ENCODE measurements at places on chromosomes 7 and 10. TPM values are rescaled to one million over a fixed set of nuclear protein-coding genes. Genes with fewer than 3 reads are reported as not detected.

- DNase-seq: no peak
Measured at GRCh38 chr7:3068530-3068929, 24.9 kb upstream of the CARD11 start.

DNA sequence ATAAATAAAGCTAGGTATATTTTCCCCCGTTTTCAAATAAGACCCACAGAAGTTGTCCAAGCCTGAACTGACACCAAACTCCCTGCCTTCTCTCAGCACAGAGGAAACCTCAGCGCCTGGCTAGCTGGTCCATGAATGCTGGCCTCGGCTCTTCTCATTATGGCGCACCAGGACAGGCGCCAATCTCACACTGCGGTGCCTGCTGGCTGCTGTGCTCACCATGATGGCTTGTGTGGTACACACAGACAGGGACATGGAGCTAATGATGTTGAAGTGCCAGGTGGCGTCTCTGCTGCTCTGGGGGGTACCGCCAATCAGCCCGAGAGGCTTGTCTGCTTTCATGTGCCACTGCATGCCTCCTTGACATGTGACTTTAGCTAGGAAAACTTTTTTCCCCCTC is 43.2 kb upstream of the USP6NL start:
- no peak for DNase-seq

DNA sequence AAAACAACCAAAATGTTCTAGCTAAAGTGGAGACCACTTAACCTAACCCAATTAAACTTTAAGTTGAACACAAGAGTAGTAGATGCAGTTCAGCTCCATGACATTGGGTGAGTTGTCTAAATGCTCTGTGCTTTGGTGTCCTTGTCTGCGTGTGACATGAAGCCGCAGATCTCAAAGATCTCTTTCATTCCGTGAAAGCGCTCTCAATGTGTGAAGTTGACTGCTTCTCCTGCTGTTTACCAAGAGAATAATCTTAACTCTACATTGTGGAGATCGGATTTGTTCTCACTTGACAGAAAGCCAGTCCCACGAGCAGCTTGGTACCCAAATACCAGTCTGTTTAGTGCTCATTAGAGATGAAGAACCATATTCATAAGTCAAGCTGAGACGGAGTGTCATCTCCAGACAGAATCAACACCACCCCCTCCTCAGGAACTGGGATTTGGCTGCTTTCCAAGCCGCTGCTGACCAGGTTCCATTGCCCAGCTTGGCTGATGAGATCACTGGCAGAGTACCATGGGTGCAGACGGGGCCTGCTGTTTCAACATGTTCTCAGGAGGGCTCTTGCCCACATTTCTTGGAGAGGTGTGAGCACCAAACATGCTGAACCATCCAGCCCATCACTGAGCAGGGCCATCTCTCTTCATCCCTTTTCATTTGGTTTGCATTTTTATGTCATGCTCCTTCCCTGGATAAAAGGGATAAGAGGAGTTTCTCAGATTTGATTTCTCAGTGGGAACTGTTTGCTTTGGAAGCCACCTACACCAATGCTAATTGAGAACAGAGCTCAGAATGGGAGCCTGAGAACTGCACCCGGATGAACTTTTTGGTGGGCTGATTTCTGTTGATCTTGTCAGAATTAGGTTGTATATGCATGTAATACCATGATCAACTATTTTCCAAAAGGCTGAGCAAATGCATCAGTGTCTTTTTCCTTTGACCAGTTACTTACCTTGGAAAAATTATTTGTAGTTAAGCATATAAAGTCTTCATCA is 95.8 kb upstream of the AGBL3 start:
- no peak for DNase-seq

DNA sequence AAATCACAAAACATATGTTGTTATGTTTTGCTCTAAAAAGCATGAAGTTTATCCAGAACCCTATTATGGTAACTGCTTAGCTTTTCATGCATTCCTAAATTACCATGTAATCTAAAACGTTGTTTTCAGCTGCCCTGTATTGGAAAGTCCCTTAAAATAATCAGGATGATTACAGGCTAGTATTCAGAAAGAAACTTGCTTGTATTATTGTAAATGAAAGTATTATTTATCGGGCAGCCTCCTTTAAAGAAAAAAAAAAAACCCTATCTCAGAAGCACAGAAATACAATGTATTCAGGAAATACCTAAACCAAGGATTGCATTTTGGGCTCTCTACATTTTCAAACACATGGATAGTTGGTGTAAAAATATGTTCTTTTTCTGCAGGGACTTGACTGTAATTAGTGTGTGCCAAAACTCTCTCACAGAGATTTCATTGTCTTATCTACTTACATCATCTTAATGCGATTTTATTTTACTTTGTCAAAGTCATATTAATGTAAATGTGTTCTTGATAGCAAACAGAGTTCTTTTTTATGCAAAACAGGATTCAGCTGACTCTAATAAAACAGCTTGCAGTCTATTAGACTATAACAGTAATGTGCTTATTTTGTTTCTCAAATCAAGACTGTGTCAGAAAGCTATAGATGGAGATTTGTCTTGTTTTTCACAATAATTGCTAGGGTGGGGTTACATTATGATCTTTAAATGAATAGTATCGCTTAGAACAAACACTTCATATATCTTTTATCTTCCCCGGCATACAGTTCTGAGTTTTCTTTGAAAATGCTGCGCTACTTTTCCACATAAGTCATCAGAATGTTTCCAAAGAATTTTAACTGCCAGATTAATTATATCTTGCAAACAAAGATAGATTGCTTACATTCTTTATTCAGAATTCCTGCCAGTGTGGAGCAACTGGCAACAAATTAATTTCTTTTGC is 65.3 kb upstream of the ARID5B start:
- DNase-seq: no peak

DNA sequence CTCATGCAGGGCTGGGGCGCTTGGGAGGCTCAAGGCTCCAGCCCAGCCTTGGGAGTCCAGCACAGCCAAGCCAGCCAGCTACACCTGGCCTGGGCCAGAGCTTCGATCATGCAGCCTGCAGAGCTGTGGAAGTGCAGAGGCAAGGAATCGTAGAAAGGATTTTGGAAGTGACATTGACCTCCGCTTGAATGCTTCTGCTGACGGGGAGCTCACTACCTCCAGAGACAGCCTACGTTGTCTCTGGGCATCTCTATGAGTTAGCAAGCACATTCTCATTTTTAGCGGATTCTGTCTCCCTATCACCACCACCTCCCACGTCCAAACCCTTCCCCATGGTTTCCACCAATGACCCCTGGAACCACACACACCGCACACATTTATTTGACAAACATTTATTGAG is 88.5 kb downstream of the MICALL2 start:
- no peak for DNase-seq

DNA sequence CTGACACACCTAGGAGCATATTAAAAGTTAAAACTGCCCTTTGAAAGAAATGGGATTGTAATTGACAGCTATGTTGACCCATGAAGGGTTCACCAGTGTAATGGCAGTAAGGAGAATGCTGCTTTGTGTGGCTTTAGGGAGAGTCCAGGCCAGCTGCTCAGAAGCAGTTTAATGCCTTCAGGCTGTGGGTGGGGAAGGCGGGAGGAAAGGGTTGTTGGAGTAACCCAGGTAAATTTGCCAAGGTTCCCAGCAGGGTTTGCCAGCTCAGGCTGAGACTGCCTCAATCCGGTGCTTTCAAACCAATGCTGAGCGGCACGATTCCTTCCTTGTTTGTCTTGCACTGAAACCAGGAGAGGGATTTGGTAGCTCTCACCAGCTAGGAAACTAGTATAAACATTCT is 637.2 kb downstream of the INHBA start:
- DNase-seq: no peak

- DNase-seq: no peak
Measured at GRCh38 chr7:79673969-79674368, 220.5 kb upstream of the MAGI2 start.

- no peak for DNase-seq
Measured at GRCh38 chr7:132771301-132771730, 195.0 kb upstream of the PLXNA4 start.

PDGFA gene
- not detected for total RNA-seq

Measured in OCI-LY7 (cell line).